ENCODE measurements at places on chromosomes 12 and 14.

DNA sequence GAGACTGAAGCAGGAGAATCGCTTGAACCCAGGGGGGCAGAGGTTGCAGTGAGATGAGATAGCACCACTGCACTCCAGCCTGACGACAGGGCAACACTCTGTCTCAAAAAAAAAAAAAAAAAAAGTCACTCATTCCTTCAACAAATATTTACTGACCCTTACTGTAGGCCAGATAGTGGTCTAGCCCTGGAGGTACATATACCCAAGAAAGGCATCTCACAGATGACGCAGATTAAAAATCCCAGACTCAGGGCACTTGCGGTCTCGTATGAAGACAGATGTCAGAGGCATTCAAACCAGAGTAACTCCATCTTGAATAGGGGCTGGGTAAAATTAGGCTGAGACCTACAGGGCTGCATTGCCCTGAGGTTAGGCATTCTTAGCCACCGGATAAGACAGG is 44.8 kb downstream of the CLMN start:
- no peak for DNase-seq

DNA sequence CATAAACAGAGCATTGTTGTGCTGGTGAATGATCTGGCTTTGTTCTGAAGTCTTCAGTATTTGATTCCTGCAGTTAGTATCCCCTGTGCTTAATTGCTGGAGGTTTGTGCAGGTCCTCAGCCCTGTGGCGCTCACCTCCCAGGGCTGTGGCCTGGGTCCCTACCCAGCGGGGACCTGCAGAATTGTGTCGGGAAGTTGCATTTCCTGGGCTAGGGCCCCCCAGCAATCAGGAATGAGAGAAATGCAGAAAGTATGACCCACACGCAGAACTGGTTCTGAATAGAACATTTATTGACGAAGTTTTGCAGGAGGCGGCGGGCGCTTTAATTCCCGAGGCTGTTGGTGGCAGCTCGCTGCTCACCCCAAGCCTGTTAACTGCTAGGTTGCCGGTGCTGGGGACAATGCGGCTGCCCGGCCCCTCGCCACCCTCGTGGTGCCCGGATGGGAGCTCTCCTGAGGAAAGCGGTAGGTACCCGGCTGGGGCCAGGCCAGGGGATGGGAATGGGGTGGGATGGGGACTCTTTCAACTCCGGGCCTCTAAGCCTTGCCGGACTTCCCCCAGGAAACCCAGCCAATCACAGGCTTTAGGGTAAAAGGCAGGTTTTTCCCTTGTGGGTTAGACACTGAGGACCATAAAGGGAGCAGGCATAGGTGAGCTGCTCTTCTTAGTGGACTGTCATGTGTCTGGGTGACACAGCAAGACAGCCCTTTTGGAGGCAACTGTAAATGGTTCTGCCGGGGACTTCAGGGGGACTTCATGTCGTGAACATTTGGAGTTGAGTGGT is 11.6 kb downstream of the PLEKHG3 start:
- DNase-seq = no peak

- DNase-seq = no peak
Measured at GRCh38 chr14:63262446-63262845, 56.3 kb downstream of the GPHB5 start.

DNA sequence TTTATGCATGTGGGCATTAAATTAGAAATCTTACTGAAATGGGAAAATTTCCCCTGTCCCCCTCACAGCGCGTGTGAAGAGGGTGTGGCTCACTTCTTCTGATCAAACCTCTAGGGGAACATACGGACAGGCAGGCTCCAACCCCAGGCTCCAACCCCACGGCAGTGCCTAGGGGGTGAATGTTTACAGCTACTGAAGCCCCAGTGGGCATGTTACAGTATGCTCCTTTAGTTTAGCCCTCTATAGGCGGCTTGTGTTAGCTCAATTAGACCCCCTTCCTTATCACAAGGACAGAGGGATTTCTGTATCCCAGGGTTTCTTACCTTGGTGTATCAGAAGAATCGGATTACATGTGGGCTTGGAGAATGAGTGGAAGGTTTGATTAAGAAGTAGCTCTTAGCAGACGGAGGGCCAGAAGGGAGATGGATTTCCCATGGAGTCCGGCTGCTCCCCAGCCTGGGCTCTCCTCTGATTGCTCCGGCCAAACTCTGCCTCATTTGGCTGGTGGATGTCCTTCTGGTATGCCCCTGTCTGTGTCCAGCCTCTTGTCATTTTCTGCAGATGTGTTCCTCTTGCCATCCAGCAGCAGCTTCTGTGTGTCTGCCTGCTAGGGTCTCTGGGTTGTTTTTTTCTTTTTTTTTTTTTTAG is 223.7 kb downstream of the TMTC2 start:
- DNase-seq = no peak

GRCh38 chr12:57047981-57048380 is 1.9 kb downstream of the MYO1A start:
- DNase-seq = no peak

- DNase-seq = no peak
Measured at GRCh38 chr12:32039917-32040575, 66.6 kb upstream of the BICD1 start.

DNA sequence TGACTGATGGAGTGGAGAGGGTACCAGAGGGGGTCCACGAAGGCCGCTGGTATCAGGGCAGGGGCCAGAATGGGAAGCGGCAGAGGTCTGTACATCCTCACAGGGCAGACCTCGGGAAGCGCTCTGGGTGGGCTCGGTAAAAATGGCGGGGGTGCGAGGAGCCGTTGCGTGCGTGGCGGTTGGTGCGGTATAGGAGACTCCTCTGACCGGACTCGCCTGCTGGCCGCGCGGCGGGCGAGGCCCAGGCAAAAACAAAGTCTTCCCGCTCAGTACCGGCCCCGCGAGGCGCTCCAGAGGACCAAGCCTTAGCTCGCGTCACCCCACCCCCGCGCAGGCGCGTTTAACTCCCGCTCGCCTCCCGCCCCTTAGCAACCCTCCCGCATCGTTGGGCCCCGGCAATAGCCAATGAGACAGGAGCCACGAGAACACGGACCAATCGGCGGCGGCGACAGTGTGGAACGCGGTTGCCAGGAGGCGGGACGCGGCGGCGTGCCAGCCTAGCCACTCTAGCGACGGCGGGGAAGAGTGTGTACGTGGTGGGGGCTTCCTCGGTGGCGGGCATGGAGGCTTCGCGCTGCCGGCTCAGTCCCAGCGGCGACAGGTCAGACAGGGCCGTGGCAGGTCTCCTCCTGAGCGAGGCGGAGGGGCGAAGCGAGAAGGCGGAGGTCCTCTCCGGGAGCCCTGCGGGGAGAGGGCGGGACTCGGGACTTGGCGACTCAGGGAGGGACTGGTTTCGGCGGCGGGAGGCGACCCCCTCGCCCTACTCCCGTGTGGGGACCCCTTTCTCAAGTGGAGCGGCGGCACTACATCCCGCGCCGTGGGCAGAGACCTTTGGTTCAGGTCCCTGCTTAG is at the start of gene TULP3:
TSS of gene TULP3 (plus strand) at position 504 of the 852 bp plus-strand sequence. CDS start at position 561, 57 bp downstream.
- peak; percentile 98 for DNase-seq

DNA sequence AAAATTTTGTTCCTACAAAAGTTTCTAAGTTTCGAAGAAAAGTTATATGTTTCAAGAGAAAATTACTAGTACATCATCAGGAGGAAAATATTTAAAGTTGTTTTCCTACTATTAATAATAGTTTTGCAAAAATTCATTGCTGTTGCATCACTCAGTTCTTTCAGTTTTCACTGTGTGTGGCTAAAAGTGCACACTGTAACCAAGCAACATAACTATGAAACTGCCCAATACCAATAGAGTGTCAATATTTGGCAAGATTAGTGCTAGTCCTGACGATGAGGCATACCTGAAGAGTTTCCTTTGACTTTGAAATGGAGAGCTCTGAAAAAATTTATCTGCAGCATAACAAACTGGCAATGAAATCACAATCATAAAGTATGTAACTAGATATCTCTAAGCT is 194.3 kb downstream of the CPNE8 start:
- DNase-seq = no peak

GRCh38 chr12:97306147-97306546 is 156.5 kb upstream of the RMST start:
- no peak for DNase-seq

- no peak for DNase-seq
Measured at GRCh38 chr12:77772676-77773298, 57.9 kb upstream of the NAV3 start.

GRCh38 chr12:122437656-122438121 is 15.2 kb upstream of the CLIP1 start:
- DNase-seq = no peak

DNA sequence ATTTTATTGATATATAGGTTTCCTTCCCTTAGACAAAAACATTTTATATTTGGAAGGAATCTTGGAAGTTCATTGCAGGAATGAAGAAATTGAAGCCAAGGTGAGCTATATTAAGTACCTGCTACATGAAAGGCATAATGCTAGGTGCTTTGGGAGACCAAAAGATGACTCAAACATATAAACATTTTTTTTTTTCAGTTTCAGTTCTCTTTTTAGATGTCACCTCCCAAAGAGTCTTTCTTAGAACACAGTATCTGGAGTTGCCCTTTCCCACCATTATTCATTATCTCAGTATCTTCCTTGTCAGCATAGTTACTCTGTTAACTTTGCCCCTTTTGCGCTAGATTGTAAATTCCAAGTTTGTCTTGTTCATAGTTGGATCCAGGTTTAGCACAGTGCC is 1.1 kb downstream of the LIN52 start:
- DNase-seq = no peak

GRCh38 chr12:90027889-90028634 is 319.4 kb upstream of the ATP2B1 start:
- no peak for DNase-seq

DNA sequence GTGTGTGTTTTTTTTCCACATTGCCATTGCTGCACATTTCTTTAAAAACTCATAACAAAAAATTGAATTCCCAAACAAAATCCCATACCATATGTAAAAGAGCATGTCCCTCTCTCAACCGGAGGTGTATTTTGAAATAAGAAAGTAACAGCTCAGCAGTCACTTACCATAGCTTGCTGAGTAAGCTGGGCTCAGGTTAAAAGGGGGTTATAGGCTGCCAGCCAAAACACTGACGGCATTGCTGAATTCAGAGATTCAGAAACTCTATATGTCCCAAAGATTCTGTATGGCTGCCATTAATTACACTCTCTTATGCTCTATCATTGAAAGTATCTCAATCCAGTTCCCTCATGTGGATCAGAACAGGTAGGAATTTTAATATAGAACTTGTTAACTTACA is 276.0 kb downstream of the FOXG1 start:
- DNase-seq = no peak

GRCh38 chr12:43805149-43805859 is 813 bp downstream of the TWF1 start:
- DNase-seq = no peak

- no peak for DNase-seq
Measured at GRCh38 chr12:39510001-39510400, 67.1 kb upstream of the KIF21A start.

GRCh38 chr12:52903855-52904508 is 894 bp downstream of the KRT8 start:
- peak; percentile 15 for DNase-seq

GRCh38 chr14:92950193-92950540 is 27.2 kb downstream of the CHGA start:
- DNase-seq = no peak

GRCh38 chr14:50932592-50933495 is 11.4 kb downstream of the PYGL start:
- DNase-seq = no peak

DNA sequence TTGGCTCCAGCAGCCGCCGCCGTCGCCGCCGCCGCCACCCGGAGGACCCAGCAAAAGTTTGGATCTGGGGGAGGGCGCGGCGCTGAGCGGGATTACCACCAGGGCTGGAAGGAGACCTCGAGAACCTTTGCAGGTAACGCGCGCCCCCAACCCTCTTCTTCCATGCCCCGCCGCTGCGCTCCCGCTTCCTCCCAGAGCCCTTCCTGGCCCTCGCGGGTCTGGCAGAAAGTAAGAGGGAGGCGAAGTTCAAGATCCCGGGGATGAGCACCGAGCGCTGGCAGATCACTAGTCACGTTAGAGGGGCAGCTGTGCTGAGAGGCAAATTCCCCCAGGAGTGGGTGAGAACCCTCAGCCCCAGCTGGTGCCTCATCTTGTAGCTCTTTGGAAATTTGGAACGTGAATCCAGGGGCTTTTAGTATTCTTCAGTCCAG is 3.9 kb downstream of the FLRT2 start:
- no peak for DNase-seq

- no peak for DNase-seq
Measured at GRCh38 chr14:21352587-21352986, 31.2 kb downstream of the SUPT16H start.

DNA sequence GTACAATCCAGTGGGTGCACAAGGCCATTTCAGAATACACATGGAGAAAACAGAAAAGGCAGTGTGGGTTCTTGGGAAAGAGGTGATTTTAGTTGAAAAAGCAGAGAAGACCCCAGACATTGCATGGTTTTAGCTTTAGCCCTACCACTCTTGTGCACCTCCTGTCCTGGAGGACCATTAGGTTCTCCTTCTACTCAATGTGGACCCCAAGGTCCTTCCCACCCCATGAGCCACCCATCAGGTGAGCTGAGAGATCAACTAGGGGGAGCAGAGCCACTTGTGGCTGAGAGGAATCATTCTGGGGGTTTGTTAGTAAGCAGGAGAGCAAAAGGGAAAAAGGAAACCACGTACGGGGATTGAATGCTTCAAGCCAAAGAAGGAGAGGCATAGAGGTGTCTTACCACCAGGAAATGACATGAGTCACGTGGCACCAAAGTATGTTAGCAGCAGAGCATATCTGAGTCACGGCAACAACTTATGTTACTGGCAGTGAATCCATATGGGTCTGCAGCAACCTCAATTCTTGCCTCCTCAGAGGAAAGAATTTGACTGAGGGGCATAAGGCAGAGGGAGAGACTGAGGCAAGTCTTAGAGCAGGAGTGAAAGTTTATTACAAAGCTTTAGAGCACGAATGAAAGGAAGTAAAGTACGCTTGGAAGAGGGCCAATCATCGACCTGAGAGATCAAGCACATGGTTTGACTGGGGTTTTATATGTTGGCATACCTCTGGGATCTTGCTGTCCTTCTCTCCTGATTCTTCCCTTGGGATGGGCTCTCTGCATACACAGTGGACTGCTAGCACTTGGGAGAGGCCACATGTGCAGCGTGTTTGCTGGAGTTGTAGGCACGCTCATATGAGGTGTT is 73.9 kb downstream of the HSD17B6 start:
- DNase-seq = no peak

DNA sequence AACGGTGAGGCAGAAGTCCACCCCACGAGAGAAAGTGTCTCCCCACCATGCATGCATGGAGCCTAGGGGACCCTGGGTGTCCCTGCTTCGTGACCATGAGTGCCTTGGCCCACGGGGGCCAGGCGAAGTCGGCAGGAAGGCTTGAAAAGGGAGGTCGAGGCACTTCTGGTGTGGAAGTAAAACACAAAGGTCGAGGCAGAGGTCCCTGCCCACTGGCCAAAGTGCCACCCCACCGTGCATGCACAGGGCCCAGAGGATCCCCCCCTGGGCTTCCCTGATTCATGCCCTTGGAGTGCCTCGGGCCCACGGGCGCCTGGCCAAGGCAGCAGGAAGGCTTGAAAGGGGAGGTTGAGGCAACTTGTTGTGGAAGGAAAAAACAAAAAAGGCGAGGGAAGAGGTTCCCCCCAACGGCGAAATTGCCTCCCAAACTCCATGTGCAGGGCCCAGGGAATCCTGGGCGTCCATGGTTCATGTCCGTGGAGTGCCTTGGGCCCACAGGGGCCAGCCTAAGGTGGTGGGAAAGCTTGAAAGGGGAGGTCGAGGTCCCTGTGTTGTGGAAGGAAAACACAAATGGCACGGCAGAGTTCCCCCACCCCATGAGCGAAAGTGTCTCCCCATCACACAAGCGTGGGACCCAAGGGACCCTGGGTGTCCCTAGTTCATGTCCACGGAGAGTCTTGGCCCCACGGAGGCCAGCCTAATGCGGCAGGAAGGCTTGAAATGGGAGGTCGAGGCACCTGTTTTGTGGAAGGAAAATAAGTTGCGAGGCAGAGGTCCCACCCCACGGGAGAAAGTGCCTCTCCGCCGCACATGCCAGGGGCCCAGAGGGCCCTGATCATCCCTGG is 372.1 kb downstream of the ALG10 start:
- DNase-seq = no peak
